ENCODE measurements at places on chromosomes 2 and 18.

DNA sequence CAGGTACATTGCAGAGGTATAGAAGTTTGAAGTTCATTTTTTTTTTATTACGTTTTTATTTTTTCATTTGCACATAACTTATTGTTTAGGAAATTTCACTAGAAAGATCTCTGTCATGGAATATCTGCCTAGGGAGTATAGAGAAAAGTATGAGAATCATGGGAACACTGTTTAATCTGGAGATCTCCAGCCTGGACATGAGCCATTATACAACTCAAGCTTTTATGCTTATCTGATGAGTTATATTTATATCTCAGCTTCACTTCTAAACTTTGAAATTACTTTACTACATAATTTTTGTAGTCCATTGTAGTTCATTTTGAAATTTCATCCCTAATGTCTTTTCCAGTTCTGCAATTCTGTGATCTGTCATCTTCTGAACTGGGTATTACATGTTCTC, 515.6 kb downstream of the ERBB4 start:
- no peak for DNase-seq

DNA sequence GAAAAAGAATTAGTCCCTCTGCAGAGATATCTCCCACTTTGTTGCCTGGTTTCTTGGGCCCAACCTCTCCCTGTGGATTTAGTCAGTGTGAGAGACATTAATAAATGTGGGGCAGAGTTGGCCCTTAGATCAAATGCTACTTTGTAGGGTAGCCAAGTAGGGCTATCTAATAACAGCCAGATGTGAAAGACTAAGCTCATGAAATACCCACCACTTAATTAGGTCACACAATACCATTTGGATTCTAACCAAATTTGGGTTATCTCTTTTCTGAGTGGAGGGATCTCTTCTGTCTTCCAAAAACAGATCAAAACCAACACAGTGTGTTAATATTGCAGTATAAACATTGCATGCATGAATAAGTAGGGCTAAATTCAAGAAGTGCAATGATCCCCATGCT, 626.8 kb upstream of the ZEB2 start:
- DNase-seq, result no peak

- no peak for DNase-seq
Measured at GRCh38 chr18:9989481-9989880, 75.7 kb downstream of the VAPA start.

DNA sequence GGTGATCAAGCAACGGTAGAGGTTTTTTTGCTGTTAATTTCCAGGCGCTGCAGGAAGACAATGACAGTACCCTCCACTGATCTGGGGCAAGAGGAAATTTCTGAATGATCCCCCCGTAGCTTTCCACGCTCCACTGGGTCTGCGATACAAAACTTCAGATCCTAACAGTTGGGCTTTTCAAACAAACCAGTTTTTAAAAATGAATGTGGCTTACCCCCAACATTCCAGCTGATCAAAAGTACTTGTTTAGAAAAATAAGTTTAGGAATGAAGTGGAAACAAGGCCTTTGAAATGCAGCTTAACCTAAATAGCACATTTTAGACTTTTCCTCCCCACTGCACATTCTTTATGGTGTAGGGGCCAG, 5.7 kb downstream of the ZFP36L2 start:
- DNase-seq, result no peak

DNA sequence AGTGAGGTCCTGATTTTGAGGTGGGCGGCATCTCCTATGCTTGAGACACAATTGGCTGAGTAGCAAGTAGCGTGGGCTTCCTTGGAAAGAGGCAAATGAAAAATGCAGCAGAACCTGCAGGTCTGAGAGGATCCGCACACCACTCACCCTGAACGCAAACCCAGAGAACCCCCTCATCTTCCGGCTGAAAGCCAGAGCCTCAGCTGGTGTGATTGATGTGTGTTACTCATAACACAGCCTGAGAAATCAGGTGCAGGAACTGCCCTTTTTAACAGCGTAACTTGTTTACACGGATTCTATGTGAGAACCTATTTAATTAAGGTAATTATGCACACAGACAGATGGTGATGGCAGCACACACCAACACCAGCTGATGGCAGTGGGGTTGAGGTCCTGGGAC, 123.4 kb downstream of the MRO start:
- no peak for DNase-seq

- DNase-seq, result no peak
Measured at GRCh38 chr18:75681538-75682115, 254.1 kb upstream of the SMIM21 start.

GRCh38 chr18:26654616-26655524, 106.5 kb upstream of the KCTD1 start:
- DNase-seq, result no peak

DNA sequence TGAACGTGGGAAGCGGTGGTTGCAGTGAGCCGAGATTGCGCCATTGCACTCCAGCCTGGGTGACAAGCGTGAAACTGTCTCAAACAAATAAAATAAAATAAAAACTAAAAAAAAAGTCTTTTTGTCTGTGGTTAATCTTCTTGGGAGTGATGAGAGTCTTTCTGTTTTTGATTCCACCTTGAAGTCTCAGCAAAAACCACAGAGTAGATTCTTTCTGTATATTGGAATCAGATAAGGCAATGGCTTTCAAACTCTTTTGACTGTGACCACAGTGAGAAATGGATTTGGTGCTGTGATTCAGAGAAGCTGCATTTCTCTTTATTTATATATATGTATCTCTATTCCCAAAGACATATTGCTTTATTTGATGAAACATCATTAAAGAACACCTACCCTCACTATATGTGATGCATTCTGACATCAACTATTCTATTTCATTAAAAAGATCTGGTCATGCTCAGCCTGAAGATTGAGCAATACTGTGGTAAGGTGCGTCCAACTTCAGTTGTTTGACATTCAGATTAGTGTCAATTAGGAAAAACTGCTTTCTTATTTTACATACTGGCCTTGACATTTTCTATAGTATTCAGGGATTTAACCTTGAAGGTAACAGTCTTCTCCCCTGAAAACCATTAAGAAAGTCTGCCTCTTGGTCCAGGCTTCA, 15.6 kb downstream of the HRH4 start:
- no peak for DNase-seq

- DNase-seq, result no peak
Measured at GRCh38 chr2:14902953-14903352, 270.4 kb downstream of the LRATD1 start.

DNA sequence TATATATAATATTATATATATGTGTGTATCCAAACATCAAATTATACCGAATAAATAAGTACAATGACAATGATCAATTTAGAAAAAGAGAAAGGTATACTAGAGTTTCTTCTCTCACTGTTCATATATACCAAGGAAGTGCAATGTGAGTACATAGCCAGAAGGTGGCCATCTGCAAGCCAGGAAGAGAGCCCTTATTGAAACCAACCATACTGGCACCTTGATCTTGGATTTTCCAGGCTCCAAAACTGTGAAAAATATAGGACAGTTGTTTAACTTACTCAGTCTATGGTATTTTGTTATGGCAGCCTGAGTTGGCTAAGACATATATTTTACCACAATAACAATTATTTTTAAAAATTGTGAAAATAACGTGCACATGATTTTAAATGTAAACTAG, 1490.2 kb upstream of the SLC39A10 start:
- DNase-seq, result no peak
